ENCODE measurements at places on chromosomes 5 and 9.
A peak's percentile ranks its signal among the peaks of the same experiment; 100 is the strongest.

GRCh38 chr5:67222243-67223025 is 25.8 kb upstream of the CD180 start:
- no peak for DNase-seq

DNA sequence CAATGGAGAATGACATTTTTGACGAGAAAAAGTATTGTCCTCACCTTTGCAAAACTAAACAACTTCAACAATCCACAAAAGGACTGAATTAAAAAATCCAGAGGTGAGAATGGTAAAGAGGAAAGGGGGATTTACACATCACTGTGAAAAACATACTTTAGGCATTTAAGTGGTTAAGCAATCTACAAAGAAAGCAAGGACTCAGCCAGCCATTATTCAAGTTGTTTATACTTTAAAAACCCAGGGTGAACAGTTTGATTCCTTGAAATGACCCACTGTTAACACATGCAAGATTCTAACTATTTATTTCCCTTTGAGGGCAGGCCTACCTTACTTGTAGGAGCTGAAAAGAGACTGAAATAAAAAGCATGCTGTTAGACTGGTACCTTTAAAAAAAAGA is 29.3 kb downstream of the TUT7 start:
- DNase-seq, result peak; percentile 70

- peak; percentile 43 for DNase-seq
These were observed 211.5 kb upstream of the NREP start for GRCh38 chr5:111968459-111968858.

DNA sequence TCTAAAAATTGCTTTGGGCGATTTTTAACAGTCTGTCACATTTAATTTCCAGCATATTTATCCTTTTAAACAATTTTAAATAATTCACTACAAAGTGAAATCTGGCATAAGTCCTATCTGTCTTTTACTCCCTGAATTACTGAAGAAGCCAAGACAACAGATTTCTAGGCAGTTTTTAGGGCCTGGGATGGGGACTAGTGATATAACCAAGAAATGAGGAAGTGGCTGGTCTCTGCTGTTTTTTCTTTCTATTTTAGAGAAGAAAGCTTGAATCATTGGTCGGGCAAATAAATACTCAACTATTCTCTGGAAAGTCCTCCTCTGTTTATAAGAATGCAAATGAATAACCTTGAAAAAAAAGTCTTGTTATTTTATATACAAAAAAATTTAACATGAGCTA is 79.7 kb upstream of the SSBP2 start:
- no peak for DNase-seq

- DNase-seq, result no peak
These were observed 43.9 kb upstream of the TEX48 start for GRCh38 chr9:114725930-114726329.

DNA sequence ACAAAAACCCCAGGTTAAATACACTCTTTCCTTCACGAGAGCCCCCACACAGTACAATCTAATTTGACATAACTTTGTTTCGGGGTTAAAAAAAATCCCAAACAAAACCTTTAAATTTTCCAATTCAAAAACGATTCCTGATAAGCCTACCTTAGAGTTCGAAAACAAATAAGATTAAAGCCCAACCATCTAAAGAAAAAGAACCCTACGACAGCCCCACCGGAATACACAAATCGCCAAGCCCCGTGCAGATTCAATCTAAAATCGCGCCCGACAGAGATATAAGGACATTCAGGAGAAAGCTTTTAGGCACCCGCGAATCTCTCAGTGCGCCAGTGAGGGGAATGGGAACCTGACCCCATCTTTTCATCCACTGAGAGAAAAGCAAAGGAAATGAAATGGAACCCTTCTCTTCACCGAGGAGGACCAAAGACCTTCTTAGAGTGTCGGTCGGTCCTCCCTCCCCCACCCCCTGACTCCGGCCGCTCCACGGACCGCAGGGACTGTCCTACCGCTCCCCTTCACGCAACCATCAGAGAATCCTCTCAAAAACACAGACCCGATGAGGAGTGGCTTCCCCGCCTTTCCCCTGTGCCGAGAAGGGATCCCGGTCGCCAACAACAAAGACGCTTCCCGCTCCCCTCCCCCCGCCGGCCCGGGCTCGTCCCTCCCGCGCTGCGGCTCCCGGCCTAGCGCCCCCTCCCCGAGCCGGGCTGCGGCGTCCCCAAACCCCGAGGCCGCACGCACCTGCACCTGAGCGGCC is 925 bp downstream of the ABHD17B start:
- peak; percentile 40 for DNase-seq

- no peak for DNase-seq
These were observed 91.7 kb downstream of the NTRK2 start for GRCh38 chr9:84761137-84761808.
